ENCODE measurements at places on chromosomes 7 and 10.

DNA sequence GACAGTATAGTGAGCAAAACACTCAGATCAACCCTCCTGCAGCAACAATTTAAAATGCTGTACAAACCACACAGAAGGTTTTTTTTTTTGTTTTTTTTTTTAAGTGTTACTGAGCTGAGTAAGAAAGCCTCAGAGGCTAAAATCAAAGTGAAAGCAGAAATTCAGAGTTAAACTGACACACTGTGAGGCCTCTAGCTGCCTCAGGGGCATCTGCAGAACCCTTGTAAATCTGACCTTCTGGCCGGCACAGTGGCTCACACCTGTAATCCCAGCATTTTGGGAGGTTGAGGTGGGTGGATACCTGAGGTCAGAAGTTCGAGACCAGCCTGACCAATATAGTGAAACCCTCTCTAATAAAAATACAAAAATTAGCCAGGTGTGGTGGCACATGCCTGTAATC lies 7.4 kb upstream of the GNA12 start:
- DNase-seq: no peak

DNA sequence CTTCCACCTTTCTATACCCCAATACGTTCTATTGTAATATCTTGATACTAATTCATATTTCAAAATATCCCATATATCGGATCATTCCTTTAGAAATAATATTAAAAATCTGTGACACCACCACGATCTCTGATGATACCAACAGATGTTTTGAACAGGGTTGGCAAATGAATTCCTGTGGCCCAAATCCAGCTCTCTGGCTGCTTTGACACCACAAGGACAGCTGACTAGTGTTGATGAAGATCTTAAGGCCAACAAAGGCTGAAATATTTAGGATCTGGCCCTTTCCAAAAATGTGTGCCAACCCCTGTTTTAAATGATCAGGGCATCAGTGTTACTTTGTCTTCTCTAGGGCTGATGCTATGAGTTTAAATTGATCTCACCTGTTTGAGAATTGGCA lies 380.7 kb upstream of the PFKP start:
- peak; percentile 1 for DNase-seq

- no peak for DNase-seq
Observed at GRCh38 chr10:88920198-88920597, 32.4 kb downstream of the ACTA2 start.

DNA sequence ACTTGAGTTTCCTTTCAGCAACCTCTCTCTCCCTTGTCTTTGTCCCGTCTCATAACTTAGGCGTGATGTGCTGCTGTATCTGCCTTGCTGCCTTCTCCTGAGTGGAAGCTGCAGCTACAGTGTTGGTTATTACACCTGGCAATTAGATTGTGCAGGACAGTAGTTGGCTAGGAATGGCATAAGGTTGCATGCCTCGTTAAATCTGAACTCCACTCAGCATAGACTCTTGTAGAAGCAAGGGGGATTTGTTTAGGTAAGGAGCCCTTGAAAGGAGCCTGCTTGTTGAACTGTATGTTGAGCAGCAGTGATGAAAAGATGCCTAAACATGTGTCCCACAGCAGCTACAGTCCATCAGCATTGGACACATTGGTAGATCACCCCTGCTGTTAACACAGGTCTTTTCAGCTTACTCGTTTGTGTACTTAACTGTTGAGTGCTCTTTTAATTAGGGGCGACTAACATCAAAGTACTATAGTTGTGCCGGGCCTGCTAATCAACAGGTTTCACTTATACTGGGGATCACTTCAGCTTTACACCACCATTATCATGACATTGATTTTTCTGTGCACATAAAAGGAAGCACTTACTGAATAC lies 225.0 kb downstream of the AUTS2 start:
- no peak for DNase-seq

DNA sequence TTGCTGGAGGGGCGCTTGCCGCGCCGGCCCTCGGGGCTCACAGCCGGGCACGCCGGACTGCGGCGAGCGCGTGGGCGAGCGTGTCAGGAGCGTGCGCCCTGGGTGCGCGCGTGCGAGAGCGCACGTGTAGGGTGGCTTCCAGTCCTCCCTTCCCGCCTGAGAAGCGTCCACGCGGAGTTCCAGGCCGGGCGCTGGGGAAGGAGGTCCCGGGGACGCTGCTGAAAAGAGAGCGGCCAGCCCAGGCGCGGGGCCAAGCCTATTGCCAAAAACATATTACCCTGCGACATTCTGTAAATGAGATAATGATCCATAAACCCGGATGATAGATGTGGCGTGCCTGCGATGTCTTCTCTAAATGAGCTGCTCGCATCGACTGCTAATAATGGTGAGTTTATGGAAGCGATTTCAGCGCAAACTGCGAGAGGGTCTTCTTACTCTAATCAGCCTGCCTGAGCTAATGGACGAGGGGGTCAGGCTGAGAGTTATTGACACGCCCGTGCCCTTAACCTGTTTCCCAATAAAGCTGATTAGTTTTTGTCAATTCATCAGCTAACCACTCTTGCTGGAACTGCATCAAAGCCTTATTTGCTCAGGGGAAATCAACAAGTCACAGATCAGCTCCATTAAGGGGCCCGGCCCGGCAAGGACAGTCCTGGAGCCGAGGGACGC lies 8.0 kb upstream of the MNX1 start:
- DNase-seq: no peak

- no peak for DNase-seq
Observed at GRCh38 chr10:5951167-5951711, 26.1 kb downstream of the IL15RA start.

DNA sequence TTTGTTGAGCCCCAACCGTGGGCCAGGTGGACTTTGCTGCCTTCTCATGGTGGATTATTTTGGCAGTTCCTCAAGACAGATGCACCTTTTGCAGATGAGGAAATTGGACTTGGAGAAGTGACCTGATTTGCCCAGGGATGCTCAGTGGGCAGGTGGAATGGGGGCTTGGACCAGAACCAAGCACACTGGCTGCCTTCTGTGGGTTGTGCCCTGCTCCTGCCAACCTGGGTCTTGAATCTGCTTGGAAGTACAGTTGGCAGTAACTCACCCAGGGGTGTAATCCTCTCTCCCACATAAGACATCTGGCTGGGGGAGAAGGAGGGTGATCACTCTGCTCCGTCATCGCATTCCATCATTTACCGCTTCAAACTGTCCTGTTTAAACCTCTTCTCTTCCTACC lies 110.5 kb upstream of the GPR26 start:
- no peak for DNase-seq

GRCh38 chr7:18401757-18402156 lies 93.8 kb upstream of the HDAC9 start:
- DNase-seq: no peak

DNA sequence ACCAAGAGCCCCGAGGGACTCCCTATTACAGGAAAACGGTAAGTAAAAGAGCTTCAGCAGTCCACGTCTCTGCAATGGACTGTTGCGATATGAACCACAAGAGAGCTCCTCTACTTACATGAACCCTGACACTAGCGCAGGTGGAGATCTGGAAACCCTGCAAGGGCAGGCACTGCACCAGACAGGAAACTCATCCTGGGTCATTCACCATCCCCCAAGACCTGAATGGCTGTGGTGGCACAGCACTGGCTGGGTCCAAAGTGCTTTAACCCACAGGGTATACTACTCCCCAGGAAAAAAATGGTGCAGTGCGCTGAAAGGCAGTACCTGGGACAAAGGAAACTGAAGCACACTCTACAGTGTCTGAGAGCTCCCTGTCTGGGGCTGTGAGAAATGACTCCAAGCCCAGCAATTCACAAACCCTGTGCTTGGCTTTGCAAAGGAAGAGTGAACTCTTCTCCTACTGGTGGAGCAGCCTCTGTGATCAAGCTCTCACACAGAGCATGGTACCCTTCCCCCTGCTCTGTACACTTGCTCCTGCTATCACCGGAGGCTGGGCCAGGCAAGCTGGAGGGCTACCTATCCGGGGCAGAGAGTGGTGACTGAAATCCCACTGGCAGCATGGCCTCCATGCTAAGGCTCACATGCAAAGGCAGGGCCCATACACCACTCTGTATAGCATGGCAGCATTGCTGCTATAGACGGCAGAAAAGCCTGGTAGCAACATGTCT lies 44.9 kb downstream of the HIBADH start:
- no peak for DNase-seq
